ENCODE measurements at places on chromosomes 2 and 18.

DNA sequence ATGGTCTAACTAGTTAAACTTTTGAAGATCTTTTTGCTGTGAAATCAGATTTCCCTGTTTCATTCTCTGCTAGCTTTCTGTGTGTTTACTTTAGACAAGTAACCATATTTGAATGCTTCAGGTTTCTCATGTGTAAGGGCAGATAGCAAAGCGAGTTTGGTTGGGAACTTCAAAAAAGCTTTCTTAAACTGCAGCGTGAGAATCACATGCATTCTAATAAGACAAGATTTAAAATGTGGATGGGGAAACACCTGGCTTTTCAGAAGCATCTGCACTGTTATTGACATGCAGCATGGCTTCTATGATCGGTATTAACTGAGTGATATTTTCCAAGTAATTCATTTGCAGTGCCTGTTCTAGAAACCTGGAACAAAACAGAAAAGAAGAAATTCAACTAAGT, 119.3 kb downstream of the ABCA12 start:
- no peak for DNase-seq

GRCh38 chr2:120669121-120669952, 66.3 kb upstream of the GLI2 start:
- DNase-seq: no peak

- no peak for DNase-seq
These were observed 143.7 kb downstream of the IRS1 start for GRCh38 chr2:226655871-226656270.

GRCh38 chr2:239257511-239257937, 143.3 kb downstream of the HDAC4 start:
- no peak for DNase-seq
